ENCODE measurements at places on chromosomes 5 and 9.

GRCh38 chr5:119049824-119050449, 20.9 kb upstream of the DMXL1 start:
- no peak for DNase-seq

GRCh38 chr5:172478256-172478655, 23.9 kb upstream of the SH3PXD2B start:
- DNase-seq: no peak

DNA sequence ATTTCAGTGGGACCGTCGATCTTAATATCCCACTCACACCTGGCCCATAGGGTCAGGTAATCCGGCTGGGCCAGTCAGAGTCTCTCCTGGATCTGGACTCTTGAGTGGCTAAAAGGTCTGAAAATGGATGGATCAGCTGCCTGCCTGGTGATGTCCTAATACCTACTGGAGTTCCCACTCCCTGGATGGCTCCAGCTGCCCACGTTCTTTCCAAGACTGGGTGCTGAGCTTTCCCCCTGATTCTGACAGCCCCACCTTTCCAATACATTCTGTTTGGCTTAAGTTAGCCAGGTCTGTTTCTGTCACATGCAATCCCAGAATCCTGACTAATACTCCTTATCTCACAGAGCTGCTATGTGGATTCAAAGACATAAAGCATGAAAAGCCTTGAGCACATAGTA, 10.2 kb downstream of the SH3PXD2B start:
- no peak for DNase-seq

DNA sequence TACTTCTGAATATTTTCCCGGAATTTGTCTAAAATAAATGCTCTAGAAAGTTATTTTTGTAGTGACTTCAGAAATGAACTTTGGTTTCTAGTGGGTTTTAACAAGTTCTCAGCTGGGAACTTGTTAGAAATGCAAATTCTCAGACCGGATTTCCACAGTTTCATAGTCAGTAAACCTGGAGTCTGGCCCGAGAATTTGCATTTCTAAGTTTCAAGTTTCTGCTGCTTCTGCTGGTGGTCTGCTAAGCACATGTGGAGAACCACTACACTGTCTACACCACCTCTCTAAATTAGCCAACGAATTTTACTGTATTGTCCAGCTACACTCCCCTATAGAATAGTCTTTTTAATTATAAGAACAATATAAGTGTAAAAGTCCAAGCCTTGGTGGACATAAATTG, 208.0 kb downstream of the CHSY3 start:
- DNase-seq: no peak

DNA sequence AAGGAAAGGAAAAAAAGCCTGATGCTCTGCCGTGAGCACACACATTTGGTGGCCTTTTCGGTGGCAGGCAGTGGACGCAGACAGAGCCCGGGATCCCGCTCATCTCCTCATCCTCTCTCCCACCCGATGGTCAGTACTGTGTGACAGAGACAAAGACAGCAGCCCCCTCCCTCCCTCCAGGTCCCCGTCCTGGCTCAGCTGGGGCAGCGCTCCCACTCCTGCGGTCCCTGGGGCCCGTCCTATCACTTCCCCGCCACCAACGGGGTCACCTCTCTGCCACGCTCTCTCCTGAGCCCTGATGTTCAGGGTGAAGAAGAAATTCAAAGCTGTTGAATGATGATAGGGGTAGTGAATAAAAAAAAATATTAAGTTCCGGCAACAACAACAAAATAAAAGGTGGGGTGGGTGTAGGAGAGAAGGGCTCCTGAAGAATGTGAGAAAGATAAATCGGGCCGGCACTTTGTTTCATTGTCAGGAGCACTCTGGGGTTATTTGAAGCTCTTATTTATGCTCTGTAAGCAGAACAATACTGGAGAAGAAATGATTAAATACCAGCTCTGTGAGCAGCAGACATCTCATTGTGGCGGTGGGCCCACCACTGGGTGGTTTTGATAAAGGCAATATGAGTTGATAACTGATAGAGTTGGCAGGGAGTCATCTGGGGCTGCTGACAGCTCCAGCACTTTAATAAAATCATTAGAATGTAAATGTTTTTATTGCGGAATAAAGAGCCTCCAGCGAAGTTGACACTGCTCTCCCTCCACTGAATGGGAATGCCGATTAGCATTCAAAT, 417.7 kb downstream of the IRX1 start:
- DNase-seq: no peak

DNA sequence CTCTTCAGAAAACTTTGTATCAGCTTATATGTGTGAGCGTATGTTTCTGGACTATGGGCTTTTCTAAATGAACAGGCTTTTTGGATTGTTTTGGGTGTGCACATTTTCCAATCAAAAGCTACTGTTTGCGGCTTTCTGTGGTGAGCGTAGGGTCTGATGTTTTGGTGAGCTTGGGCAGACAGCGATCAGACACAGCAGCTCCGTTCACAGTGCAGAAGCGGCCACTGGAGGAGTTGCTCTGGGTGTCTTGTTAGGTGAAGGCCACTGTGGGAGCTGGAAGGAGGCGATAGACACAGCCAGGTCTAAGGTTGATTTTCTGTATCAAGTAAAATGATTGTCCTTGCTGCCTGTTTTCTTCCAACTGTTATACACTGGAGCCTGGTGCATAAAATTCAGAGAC, 11.1 kb downstream of the PRRC2B start:
- no peak for DNase-seq

DNA sequence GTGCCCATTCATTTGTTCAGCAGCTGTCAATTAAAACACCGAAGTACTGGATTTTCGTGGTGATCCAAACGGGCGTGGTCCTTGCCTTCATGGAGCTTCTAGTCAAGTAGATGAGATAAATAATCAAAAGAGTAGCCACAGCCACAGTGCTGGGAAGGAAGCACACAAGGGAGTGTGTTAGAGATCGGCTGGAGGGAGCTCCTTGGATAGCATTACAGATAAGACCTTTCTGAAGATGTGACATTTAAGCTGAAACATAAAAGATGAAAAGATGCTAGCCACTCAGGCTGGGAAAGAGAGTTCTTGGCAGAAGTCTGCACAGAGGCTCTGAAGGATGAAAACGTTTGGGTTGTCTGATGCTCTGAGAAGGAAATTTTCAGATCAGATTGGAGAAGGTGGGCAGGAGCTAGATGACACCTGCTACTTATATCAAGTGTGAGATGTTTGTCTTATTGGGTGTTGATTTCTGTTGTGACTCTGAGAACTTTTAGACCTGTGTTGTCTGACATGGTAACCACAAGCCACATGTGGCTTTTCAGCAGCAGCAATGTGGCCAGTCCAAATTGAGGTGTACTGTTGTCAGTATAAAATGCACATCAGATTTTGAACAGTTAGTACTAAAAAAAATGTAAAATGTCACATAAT, 123.9 kb downstream of the TLE4 start:
- DNase-seq: no peak

- DNase-seq: no peak
Observed at GRCh38 chr9:87601595-87601994, 103.9 kb downstream of the DAPK1 start.

- no peak for DNase-seq
Observed at GRCh38 chr5:129951039-129951438, 46.8 kb downstream of the CHSY3 start.
